ENCODE measurements at places on chromosomes 11 and 22.

- DNase-seq: no peak
Measured at GRCh38 chr11:21385669-21386440, 716.5 kb downstream of the NELL1 start.

- no peak for DNase-seq
Measured at GRCh38 chr22:30843245-30843644, 125.3 kb downstream of the MORC2 start.

DNA sequence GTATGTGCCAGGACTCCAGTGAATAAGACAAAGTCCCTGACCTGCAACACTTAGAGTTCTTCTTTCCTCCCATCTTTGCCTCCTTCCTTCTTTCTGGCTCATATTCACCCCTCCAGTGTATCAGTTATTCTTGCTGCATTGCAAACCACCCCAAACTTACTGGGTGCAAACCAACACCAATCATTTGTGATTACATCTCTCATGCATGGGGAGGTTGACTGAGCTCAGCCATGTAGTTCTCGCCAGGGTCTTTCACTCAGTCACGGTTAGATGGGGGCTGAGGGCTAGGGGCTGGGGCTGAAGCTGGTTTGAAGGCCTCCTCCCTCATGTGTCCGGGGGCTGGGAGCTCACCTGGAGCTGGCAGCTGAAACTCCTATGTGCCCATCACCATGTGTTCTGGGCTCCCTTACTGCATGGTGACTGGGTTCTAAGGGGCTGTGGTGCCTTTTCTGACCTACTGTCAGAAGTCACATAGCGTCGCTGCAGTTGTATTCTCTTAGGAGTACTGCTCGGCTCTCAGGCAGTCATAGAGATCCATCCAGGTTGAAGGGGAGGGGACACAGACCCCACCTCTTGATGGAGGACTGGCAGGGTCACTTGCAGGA lies 35.0 kb upstream of the CACNG2 start:
- DNase-seq: no peak

DNA sequence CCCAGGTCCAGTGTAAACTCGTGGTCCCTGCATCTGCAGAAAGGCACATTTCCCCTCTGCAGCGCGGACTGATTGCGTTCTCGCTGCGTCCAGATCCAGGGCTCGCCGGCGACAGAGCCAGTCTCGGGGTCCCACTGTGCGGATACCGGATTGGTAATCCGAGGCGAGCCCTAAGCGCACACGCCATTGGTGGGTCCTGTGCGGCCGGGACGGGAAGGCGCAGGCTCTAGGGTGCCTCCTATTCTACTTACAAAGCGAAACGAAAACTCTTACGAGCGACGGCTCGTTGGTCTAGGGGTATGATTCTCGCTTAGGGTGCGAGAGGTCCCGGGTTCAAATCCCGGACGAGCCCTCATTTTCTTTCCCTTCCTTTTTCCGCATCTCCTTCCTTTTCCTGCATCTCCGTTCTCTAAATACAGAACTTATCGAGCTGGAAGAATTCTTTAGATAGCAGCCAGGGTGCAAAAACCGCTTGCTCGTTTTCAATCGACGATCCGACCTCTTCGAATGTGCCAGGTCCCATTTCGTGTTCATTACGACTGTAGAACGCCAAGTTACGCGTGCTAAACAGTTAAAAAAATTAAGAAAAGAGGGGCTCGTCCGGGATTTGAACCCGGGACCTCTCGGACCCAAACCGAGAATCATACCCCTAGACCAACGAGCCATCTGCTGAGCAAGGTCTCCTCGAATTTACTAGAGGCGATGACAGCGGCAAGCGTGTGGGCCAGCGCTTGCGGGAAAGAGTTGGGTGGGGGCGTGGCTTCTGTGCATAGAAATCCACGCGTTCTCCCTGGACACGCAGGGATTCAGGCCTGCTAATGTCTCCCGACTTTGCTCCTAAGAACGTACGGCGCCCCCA lies 29.2 kb upstream of the WNT11 start:
- DNase-seq: peak; percentile 93

- no peak for DNase-seq
Measured at GRCh38 chr11:100612766-100613165, 74.3 kb upstream of the ARHGAP42 start.

DNA sequence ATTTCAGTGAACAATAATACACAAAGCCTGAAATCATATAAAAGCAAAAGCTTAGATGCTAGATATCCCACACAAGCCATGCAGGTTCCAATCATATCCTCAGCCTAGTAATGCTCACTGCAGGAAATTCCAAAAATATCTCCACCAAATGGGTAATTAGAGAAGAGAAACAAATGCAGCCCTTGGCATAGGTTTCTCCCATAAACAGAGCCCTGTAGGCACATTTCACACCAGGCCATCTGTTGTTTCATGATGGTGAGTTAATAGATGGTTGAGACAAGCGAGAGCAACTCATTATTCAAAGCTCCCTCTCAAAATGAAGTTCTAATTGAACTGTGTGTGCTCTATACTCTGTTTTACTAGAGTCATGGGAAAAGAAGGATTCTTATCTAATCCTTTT lies 154.6 kb upstream of the TRPC6 start:
- DNase-seq: no peak

- DNase-seq: no peak
Measured at GRCh38 chr11:72753341-72754148, 1.3 kb upstream of the ARAP1 start.

DNA sequence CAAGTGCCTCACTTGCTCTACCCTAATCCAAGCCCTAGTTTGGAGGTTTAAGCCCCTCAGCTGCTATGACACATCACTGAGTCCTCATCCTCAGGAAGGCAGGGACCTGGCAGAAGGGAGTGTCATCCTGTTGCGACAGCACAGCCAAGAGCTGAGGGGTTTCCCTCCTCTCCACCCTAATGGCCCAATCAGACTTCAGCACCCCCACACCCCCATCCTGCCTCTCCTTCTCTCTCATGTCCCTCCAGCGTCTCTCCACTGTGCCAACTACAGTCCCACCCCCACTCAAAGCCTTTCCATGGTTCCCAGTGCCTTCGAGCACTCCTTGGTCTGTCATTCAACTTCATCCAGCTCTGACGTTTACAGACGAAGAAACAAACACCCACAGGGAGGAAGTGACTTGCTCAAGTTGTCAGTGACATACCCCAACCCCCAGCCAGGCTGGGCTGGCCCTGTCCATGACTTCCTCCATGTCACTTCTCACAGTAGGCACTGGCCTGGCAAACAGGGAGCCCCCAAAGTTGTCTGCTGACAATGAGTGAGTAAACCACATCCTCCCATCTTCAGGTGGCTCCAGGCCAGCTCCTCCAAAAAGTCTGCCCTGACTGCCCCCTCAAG lies 15.6 kb downstream of the ARAP1 start:
- DNase-seq: peak; percentile 82

All from CD4-positive, alpha-beta T cell treated with Interferon alpha-2 for 1 hour (primary cell).